ENCODE measurements at places on chromosomes 16 and 17. TPM values are rescaled to one million over a fixed set of nuclear protein-coding genes. Genes with fewer than 3 reads are reported as not detected.

ALOX12B gene
- total RNA-seq: 0.88 TPM

FLYWCH1 gene
- total RNA-seq: 63.9 TPM

SOX9 gene
- not detected for total RNA-seq

NPIPB8 gene
- total RNA-seq: 2.4 TPM

UQCRC2 gene
- total RNA-seq: 266 TPM

TMEM94 gene
- 69.5 TPM for total RNA-seq

CCL3 gene
- 414 TPM for total RNA-seq

MYOCD gene
- total RNA-seq: not detected

- peaks cover 65% of the 10 kb centered on the region for H3K4me1 ChIP-seq
- no peak for DNase-seq
- H3K27me3 ChIP-seq: no peaks in the 10 kb centered on the region
- peaks cover 11% of the 10 kb centered on the region for H3K36me3 ChIP-seq
- peak overlapping the region; percentile 30 for H3K27ac ChIP-seq
Observed at GRCh38 chr16:70433458-70434103, 5.3 kb downstream of the ST3GAL2 start.

DNA sequence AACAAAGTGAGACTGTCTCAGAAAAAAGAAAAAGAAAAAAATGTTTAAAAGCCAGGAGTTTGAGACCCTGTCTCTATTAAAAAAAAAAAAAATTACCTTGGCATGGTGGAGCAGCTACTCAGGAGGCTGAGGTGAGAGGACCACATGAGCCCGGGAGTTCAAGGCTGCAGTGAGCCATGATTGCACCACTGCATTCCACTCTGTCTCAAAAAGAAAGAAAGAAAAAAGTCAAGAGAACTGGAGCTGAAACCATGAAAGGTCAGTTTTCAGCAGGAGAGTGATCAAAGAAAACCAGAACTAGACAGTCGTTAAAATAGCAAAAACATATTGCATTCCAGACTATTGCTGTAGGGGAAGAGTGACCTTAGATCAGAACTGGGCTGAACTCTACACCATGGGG lies 8.8 kb downstream of the QPRT start:
- H3K36me3 ChIP-seq: peaks cover 6% of the 10 kb centered on the region
- H3K4me3 ChIP-seq: no peak overlapping the region
- no peak overlapping the region for H3K27ac ChIP-seq
- H3K4me1 ChIP-seq: peaks cover 22% of the 10 kb centered on the region
- H3K27me3 ChIP-seq: no peaks in the 10 kb centered on the region

DNA sequence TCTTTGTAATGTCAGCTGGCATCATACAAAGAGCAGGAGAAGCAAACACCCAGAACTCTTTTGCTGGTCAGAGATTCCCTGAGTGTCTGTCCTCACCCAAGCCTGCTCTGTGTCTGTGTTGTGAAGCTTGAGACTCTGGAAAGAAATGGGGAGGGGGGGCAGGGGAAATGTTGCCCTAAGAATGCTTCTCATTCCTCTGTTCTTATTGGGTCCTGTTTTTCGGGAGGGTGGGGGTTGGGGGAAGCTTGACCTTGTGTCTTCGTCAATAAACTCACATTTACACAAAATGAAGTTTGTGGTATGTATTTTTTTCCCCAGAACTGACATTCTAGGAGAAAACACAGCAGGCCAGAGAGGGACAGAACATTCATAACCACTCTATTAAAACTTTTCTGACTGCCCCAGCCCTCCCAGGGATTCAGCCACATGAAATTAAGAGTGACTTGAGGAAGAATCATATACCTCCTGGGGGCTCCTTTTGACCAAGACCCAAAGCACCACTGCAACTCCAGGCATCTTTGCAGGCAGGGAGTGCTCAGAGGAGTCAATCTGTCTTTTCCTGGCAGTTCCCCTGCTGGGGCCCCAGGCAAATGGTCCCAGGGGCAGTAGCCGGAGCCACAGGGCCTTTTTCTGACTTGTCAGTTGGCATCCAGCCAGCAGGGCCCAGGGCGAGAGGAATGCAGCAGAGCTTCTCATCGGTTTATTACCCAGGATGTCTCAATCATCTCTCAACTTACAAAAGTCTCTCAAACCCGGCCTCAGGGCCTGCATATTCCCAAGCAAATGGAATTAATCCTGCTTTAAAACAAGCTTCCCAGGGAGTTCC lies 5.1 kb upstream of the RASL10B start:
- peaks cover 10% of the 10 kb centered on the region for H3K4me1 ChIP-seq
- H3K4me3 ChIP-seq: no peak overlapping the region
- peaks cover 9% of the 10 kb centered on the region for H3K27me3 ChIP-seq
- no peak overlapping the region for H3K27ac ChIP-seq
- no peak for DNase-seq

DNA sequence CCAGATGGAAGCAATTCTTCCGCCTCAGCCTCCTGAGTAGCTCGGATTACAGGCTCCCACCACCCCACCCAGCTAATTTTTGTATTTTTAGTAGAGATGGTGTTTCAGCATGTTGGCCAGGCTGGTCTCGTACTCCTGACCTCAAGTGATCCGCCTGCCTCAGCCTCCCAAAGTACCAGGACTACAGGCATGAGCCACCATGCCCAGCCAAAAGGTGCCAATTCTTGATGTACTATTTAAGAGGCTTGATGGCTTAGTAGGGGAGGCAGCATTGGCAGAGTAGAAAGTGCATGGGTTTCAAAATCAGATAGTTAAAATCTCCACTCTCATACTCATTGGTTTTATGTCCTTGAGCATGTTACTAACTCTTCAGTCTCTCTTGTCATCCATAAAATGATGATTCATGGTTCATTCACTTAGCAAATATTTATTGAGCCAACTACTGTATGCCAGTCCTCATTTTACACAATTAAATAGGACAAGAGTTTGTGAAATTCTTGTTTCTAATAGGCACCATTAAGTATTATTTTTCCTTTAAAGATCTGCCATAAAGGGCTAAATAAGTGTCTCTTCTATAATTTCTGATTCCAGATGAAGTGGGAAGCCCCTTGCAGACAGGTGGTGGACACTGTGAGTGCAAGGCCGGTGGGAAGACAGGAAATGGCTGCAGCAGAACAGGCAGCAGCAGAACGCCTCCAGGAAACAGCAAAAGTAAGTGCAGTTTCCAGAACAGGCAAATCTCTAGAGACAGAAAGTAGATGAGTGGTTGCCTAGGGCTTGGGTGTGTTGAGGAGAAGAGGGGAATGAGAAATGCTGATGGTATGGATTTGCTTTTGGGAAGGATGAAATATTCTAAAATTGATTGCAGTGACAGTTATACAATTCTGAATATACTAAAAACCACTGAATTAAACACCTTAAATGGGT lies 8.2 kb upstream of the RPL27 start:
- peaks cover 59% of the 10 kb centered on the region for H3K36me3 ChIP-seq

- H3K4me3 ChIP-seq: no peak overlapping the region
- peaks cover 16% of the 10 kb centered on the region for H3K4me1 ChIP-seq
- peaks cover 71% of the 10 kb centered on the region for H3K27me3 ChIP-seq
- DNase-seq: peak; percentile 92
Observed at GRCh38 chr17:8060274-8060673, 21.4 kb downstream of the ALOX15B start.

GRCh38 chr17:51079049-51079448 lies 41.6 kb downstream of the SPAG9 start:
- H3K36me3 ChIP-seq: peaks cover 25% of the 10 kb centered on the region
- H3K4me3 ChIP-seq: no peak overlapping the region
- peak; percentile 18 for DNase-seq
- no peak overlapping the region for H3K27ac ChIP-seq
- no peaks in the 10 kb centered on the region for H3K27me3 ChIP-seq
- H3K4me1 ChIP-seq: no peaks in the 10 kb centered on the region
